ENCODE measurements at places on chromosomes 5 and 9.

DNA sequence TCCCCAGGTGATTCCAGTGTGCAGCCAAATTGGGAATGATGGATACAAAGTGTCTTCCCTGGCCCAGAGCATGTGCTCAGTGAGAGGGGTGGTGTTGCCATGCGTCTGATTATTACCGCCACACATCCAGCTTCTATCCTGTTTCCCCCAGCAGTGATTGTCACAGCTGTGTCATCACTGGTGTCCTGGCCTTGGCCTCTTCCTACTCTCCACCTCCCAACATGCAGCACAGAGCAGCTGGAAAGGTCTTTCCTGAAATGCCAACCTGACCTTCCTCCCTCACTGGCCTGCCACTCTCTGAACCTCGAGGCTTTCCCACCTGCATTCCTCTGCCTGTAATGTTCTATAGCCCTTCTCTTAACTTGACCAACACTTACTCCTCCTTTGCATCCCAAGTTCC lies 60.0 kb downstream of the TMOD1 start:
- no peak for DNase-seq

DNA sequence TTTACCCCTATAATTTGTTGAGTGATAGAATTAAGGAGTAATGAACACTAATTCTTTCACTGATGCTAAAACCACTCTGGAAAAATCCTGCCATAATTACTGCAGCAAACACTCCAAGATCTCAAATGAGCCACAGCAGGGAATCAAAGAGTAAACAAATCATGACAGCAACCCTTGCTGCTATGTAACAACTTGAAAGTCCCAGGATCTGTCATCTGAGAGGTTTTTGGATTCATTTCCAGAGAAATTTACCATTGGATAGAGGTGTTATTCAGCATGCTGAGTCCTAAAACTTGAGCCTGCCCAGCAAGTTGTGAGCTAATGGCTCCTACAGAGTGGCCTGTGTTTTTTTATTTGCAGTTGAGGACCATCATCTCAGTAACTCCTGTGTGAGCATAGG lies 59.2 kb downstream of the PRLR start:
- DNase-seq: no peak

DNA sequence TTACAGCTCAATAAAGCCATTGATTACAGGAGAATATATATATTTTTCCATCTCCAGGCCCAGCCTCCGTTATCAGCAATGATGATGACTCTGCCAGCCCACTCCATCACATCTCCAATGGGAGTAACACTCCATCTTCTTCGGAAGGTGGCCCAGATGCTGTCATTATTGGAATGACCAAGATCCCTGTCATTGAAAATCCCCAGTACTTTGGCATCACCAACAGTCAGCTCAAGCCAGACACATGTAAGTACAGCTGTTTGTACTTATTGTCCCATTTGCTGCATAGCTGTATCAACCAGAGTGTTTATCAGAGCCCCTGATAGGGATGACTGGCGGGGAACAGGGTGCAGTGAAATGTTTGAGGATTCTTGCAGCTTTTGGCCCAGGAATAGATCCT lies 197.7 kb downstream of the NTRK2 start:
- DNase-seq: no peak

GRCh38 chr9:91681461-91682305 lies 258.1 kb upstream of the NFIL3 start:
- DNase-seq: no peak

DNA sequence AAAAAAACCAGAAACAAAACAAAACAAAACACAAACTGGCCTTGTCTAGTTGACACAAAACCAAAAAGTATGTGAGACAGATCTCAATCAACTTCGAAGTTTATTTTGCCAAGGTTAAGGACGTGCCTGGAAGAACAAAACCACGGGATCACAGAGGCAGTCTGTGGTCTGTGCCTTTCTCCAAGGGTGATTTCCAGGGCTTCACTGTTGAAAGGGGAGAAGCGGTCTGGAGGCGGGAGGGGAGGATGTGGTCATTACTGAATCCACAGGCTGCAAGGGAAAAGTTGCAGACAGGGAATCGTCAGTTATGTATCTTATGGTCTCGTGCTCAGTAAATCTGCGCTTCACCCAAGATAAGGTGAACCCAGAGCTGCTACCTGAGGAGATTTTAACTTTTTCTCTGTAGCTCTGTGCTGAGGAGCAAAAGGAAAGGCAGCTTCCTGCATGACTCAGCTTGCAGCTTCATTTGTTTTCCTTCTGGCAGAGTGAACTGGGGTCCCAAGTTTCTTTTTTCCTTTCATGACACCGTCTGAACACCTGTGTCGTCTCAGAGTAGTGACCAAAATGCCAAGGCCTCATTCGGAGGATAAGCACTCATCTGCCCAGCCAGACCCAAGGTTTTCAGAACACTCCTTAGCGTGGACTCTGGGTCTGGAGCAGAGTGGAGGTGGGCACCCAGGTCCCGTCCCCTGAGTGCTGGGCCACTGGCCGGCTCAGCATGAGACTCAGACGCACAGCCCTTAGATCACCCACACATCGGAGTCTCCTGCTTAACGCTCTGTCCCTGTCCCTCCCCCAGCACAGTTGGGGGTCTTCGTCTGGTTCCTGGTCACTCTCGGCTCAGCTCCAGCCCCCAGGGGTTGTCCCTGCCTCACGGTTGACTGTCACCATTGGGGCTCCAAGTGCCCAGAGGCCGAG lies 25.9 kb downstream of the ROPN1L start:
- no peak for DNase-seq

DNA sequence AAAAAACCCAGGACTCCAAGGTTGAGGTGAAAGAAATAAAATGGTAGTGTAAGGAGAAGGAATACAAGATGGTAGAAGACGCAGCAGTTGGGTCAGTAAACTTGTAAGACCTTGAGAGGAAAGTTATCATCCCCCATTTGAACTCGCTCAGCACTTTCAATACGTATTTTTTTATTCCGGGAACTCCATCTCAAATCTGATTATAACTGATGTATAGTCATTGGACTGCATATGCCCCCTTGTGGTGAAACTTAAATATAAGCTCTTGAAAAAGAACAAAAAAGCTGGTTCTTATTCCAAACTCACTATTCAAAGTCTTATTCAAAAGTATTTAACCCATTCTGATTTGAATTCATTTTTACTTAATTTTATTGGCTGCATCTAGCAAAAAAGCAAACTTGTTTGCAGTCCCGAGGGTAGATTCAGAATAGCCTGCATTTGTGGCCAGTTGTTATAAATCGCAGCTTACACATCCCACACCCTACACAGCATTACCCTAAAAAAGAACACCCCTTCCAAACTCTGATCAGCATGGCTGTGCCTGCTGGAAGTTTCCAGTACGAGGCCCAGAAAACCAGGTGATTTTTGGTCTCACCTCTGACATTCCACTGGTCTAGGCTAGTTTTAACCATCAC lies 118.0 kb downstream of the ESM1 start:
- peak; percentile 73 for DNase-seq

- no peak for DNase-seq
Measured at GRCh38 chr5:1447671-1448361, 2.6 kb upstream of the SLC6A3 start.

- no peak for DNase-seq
Measured at GRCh38 chr5:114335391-114335790, 26.5 kb upstream of the KCNN2 start.

DNA sequence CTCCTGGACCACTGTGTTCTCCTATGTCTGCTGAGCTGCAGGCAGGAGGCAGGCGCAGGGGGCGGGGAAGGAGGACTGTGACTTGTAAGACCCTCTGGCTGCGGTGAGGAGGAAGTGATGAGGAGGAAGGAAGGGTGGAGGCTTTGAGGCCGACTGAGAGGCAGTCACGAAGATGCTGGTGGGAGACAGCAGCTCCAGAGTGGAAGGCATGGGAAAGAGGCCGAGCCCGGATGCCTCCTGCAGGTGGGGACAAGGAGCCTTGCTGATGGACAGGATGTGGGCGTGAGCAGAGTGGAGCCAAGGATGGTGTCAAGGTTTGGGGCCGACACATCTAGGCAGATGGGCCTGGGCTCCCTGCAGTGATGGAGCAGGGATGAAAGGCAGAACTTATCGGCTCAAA lies 74.3 kb upstream of the ICE1 start:
- DNase-seq: no peak

DNA sequence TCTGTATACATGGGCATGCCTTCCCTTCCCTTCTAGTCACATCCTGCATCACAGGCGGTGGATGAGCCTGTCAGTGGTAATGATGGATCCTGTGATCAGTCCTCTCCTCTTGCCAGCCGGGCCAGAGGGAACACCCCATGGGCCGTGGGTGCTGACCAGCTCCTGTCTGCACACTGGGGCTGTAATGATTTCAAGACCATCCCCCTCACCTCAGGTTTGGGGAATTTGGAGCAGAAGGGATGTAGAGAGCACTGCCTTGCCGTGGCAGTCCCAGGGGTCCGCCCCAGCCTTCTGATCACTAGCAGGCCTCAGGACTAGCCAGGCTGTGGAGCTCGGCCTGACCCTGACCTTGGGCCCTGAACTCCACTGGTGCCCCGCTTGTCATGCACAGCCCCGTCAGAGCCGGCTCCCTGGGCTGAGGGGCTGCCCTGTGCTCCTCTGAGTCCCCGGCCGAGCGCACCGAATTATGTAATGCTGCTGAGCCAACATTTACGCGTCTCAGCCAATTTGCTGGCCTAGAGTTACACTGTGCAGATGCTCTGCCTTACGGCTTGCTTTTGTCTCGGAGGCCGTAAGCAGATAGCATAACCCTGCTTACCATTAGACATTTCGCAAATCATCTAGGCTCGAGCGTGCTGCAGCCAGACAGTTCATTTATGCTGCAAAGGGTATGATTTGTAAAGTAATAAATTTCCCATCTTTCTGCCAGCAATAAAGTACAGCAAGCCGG lies 155.3 kb downstream of the MACROH2A1 start:
- DNase-seq: no peak

DNA sequence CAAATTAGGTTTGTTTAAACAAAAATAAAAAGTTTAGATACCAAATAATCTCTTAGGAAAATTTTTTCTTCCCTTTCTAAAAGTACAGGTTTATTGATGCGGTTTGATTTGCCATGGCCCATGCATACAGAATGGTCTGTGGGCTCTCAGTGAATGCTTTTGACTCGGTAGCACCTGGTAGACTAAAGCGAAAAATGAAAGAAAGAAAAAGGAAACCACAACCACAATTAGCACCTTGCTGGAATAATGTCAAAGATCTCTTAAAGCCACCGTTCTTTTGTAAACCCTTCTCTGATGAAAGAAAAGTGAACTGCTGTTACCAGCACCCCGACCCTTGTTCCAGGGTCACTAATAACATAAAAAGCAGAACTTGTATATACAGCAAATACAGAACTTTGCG lies 157.9 kb downstream of the NFIB start:
- DNase-seq: no peak

GRCh38 chr5:103358305-103358995 lies 99.9 kb downstream of the MACIR start:
- DNase-seq: peak; percentile 32

DNA sequence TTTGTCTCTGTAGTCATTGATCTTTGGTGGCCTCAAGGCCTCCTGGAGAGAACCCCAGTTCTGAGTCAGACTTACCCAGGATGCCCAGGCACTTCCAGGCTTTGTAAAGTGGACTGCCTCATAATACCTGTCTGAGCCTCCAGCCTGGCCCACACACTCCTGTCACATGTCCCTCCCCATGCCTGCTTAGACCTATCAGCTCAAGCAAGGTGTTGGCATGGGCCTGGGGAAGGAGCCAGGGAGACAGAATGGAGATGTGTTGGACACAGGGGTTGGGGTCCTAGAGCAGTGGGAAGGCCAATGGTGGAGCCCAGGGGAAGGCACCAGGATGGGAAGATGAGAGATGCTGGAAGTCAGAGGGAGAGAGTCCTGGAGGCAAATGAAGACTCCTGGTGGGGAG lies 136.2 kb downstream of the CFAP90 start:
- no peak for DNase-seq

GRCh38 chr5:122921826-122922225 lies 76.4 kb downstream of the SNX24 start:
- DNase-seq: no peak

GRCh38 chr9:120478208-120478607 lies 101.8 kb downstream of the CDK5RAP2 start:
- DNase-seq: no peak

- DNase-seq: no peak
Measured at GRCh38 chr5:111976705-111977435, 219.9 kb upstream of the NREP start.

DNA sequence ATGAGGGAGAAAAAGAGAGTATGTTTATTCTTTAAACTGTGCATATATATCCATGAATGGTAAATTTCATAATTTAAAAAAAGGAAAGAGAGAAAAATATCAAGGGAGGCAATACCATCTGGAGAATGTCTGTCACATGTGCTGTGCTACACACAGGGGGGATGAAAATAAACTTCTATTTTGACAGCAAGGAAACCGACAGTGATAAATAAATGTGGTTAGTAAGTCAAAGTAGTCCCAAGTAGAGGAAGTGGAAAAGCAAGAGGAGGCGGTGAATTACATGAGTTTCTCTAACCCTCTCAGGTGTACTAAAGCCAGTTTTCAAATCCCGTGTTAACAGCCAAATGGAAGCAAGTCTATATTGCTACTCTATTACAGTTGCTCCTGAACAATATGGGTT lies 83.3 kb downstream of the ICE1 start:
- no peak for DNase-seq

- no peak for DNase-seq
Measured at GRCh38 chr5:140134277-140134935, 8.7 kb downstream of the IGIP start.

DNA sequence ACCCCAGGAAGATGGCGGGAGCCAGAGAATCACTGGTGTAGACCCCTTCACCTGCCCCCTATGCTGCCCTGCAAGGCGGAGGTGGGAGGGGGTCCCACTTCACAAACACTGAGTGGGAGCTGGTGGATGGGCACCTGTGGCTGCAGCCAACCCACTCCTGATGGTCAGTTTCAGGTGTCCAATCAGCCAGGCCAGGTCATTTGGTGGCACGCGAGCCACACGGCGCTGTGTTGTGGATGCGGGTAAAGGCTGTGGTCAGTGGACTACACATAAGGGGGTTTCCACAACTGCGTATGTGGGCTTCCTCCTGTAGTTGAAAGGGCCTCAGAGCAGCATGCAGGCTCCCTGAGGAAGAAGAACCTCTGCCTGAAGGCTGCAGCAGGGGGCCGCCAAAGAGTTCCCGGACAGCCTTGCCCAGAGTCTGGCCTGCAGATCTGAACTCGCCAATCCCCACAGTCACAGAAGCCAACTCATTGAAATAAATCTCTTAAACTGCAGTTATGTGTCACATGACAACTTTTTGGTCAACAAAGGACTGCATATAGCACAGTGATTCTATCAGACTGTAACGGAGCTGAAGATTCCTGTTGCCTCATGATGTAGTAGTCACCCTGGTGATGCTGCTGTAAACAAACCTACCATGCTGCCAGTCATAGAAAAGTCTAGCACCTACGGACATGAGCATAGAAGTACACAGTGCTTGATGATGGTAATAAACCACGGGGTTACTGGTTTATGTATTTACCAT lies 284.7 kb upstream of the IRX2 start:
- DNase-seq: no peak

GRCh38 chr5:134527961-134528424 lies 2.5 kb downstream of the JADE2 start:
- no peak for DNase-seq

- DNase-seq: no peak
Measured at GRCh38 chr5:84274585-84275468, 109.9 kb downstream of the EDIL3 start.

Data from NCI-H2171 (cell line).